ENCODE measurements at places on chromosomes 11 and 22.

DNA sequence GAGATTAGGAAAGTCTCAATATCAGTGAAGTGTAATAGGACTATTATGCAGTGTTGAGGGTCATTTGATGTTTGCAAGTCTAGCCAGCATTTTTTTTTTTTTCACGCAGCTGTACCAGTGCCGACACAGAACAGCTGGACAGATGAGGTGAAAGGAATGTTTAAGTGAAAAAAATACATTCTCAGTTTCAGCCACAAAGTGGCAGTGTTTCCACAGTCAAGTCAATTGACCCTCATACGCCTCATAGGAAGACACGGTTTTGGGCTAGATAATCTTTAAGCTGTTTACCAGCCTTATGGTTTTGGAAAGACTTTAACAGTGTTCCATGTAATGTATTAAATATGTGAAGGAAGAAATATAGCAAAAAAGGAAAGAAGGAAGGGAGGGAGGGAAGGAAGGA lies 349.9 kb upstream of the ANO3 start:
- no peak for DNase-seq

DNA sequence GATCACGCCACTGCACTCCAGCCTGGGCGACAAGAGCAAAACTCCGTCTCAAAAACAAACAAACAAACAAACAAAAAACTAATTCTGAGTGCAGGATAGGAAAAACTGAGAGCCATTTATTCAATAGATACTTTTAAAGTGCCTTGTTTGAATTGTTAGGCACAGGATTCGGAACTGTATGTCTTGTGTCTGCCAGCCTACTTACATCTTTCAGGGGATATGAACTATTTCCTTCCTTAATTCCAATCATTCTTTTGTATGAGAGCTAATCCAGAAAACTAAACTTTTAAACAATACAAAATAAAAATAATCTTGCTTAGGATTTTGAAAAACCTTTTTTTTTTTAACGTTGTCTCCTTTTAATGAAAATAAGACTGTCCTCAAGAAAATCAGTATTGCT lies 12.6 kb downstream of the UVRAG start:
- DNase-seq = no peak

GRCh38 chr11:33062137-33062536 lies 22.8 kb downstream of the TCP11L1 start:
- no peak for DNase-seq

DNA sequence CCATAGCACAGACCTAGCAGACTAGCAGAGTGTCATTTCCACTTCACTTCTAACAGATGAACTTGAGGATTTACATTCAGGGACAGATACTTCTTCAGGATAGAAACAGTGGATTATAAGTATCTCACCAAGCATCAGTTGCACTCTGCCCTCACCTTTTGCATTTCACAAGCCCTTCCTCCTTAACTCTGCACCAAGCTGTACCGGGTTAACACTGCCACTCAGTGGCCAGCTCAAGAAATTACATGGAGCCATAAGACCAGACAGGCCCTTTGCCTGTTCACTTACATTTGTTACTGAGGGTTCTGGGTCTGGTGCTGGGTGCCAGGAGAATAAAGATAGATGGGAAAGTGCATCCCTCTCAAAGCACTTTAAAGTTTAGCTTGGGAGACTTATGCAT lies 309.8 kb downstream of the SHANK2 start:
- no peak for DNase-seq

- DNase-seq = no peak
These were observed at the start of gene SSH3 for GRCh38 chr11:67303132-67303834. Gene SSH3 (plus strand): TSS chr11:67303530. CDS start chr11:67303626, 96 bp downstream.

GRCh38 chr22:39427751-39428596 lies 28.4 kb downstream of the TAB1 start:
- DNase-seq = no peak

- DNase-seq = no peak
These were observed 101.9 kb downstream of the IGLL1 start for GRCh38 chr22:23478175-23478574.

DNA sequence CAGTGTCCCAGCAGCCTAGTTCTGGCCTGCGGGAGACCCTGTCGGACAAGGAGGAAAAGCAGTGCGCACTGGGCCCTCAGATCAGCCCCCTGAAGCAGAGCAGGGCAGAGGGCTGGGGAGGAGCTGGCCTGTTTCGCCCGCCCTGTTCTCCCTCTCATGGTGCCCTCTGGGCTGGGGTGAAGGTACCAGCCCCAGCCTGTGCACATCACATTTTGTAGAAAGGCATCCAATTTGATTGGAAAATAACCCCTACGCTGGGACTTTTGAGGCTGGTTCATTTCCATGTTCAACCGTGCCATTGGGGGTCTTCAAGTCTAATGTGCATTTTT lies 832 bp upstream of the NAP1L4 start:
- no peak for DNase-seq

- no peak for DNase-seq
These were observed 57.1 kb upstream of the TIMP3 start for GRCh38 chr22:32744176-32744959.

DNA sequence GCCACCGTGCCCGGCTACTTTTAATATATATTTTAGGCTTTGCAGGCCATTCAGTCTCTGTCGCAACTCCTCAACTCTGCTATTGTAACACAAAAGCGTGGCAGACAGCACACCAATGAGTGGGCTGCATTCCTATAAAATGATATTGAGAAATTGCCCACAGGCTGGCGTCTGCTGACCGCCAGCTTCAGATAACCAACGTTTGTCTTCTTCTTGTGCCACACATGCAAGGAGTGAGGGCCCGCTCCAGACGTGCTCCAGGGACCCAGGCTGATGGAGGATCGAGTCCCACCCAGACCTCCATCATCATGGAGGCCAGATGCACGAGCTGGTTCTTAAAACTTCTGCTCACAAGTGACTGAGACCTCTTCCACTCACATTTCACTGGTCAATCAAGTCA lies 35.4 kb upstream of the LINC01488 start:
- no peak for DNase-seq

- no peak for DNase-seq
These were observed 36.9 kb downstream of the DGCR2 start for GRCh38 chr22:19085233-19085718.

DNA sequence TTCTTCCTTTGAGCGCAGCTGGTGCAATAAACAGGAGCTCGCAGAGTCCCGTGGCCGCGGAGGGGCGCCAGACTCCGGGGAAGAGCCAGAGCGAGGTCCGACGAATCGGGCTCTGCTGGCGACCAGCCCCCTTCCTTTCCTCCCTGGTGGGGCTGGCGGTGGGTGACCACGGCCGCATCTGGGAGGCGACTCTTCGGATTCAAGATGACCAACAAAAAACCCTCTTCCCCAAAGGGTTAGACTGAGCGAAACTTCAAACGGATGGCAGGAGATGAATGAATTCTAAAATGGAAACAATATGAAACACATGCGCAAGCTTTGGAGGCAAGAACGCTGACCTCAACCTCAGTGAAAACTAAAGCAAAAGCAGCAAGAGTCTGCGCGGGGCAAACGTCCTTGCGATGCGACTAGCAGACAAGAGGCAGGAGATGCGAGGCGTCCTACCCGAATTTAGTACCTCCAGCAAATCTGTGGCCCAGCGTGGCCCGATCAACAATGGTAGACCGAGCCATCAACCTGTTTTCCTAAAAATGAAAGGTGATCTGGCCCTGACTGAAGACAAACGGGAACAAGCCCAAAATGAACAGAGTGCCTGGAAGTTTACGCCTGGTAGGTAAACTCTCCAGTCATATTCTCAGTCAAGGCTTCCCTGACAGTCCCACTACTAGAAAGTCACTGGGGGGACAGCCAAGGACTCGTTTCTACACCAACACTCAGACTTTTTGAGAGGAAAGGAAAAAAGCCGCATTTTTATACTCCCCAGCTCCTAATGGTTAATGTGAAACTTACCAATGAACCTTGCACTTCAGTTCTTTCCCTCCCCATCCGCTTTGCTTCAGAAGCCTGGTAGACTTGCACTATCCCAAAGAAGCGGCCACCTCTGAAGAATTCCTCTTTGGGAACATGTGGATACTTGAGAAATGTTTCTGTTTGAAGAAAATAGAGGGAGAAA lies 11.6 kb downstream of the MMP3 start:
- DNase-seq = no peak

GRCh38 chr11:123083623-123084029 lies 21.7 kb upstream of the HSPA8 start:
- peak; percentile 48 for DNase-seq

DNA sequence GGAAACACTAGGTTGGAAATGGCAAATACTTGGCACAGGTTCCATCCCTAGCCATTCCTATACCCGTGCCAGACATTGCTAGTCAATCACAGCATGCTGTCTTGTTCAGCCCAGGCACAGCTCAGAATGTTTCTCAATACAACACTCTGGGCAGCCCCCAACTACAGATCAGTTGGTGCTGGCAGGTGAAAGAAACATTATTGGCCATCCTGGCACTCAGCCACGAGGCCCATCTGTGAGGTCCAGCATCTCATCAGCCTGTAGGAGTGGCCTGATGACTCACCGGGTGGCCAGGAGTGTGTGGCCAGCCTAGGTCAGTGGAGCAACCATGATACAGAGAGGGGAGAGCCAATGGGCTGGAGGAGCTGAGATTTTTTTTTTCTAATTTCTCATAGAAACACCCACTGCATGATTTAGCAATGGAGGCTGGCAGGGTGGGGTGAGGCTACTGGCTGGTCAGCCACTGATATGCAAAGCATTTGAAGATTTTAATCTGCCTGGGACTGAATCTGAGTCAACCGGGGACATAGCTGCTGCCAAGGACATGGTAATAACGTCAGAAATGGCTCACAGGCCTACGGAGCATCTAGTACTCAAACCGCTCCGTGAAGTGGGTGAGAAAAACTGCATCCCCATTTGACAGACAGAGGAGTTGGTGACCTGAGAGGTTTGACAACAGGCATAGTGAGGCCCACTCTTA lies 5.4 kb downstream of the MYO18B start:
- no peak for DNase-seq

GRCh38 chr22:19062139-19062942 lies 59.9 kb downstream of the DGCR2 start:
- no peak for DNase-seq

GRCh38 chr11:33588056-33588455 lies 112.6 kb downstream of the C11orf91 start:
- no peak for DNase-seq

DNA sequence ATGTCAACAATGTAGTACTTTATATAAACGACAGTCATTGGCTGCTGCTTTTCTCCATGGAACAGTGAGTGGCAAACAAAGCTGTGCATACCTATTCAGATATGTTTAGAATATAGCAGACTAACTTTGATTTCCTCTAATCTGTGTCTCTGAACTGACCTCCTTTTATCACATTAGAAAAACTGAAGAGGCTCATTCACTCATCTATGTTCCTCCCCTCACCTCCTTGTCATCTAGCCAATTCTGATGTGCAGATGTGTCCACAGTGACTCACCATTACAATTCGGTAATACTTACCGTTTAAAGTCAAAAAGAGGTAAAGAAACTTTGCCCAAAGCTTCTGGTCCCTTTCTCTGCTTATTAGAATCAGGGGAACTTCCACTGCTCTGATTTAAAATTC lies 51.5 kb upstream of the RPS13 start:
- DNase-seq = no peak

DNA sequence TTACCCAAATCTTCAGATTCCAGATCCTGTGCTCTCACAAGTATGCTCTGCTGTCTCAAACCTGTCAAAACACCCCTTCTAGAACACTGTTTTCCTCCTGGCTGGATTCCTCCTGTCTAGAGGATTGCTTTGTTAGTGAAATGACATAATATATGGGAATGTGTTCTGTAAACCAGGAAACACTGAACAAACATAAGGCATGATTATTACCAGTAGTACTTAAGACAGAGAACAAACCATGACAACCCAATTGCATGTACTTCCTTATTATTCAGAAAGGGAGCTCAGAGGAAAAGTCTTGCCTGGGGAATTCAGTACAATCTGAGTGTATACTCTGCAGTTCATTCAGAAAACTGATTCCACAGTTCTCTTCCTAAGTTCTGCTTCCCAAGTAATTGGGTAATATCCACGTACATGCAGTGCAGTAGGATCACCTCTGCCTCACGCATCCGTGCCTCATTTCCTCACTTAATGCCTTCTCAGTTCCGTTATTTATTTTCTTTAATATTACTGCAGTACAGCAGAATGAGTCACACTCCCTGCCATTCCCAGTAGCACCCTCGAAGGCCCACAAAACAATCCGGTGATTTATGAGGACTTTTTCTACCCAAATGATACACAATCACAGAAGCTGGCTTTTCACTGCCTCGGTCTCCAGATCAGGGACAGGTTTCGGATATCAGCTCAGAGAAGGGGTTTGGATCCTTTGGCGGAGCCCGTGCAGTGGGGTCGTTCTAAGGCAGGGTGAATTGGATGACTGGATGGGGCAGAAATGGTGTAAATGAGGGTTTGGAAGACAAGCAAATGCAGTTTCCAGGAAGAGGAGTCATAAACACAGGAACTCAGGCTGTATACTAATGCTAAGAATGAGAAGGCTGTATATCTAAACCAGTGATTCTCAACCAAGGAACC lies 896.9 kb downstream of the KCNA4 start:
- no peak for DNase-seq

- peak; percentile 14 for DNase-seq
These were observed 19.5 kb downstream of the PIK3IP1 start for GRCh38 chr22:31272522-31273446.

DNA sequence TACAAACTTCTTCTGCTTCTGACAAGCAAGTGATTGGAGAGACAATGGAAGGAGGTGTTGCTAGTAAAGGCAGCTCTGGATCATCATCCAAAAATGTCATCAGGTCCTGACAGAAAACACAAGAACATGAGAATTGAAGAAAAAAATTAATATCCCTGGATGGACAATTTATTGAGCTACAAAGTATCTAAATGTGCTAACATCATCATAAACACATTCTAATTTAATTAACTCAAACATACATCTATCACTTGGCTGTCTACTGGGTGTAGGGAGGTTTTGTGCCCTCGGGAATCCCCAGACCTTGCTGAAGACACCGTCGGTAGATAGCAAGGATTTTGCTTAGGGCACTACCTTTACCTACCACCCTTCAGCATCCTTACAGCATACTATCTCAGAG lies 72.6 kb downstream of the ENTHD1 start:
- no peak for DNase-seq

GRCh38 chr11:125308246-125308645 lies 143.7 kb downstream of the PKNOX2 start:
- no peak for DNase-seq

DNA sequence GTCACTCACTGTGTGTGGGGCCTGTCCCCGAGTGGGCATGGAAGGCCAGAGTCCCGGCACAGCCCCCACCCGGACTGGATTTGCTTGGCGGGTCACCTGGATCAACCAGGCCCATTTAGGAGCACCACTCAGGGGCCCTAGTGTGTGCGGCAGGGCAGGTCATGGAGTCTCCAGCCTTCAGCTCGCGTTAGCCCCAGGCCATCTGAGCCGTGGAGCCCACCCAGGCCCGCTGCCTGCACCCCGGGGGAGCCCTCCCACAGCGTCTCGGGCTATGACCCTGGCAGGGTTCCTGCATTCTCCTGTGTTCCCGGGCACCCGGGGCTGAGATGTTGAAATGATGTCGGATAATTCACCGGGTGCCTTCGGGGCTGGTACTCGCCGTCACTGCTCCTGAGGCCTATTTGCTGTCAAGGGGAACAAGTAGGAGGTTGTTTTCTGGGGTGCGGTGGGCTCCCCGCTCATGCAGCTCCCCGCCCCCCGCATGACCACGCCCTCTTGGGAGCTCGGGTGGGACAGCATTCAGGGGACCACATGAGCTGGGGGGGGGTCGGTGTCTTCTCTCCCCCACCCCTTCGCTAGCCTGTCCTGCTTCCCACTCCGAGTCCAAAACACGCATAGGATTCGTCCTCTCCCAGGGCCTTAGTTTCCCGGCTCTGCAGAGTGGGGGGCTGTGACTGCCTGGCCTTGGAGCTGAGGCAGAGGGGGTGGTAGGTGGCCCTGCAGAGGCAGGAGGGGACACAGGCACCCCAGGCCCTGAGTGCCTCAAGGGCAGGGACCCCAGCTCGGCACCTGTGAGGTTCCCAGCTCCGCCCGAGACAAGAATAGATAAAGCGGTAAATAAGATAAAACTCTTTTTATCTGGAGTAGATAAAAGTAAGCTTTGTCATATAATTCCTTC lies 77.2 kb downstream of the KCNQ1 start:
- no peak for DNase-seq

All from activated CD4-positive, CD25-positive, alpha-beta regulatory T cell (primary cell).